Right forelimb (tissue), 1 donor: ENCODE measurements at places on chromosomes 12 and 14.

- peak; percentile 64 for DNase-seq
Measured at GRCh38 chr12:120249875-120250795, 15.4 kb downstream of the PXN start.

DNA sequence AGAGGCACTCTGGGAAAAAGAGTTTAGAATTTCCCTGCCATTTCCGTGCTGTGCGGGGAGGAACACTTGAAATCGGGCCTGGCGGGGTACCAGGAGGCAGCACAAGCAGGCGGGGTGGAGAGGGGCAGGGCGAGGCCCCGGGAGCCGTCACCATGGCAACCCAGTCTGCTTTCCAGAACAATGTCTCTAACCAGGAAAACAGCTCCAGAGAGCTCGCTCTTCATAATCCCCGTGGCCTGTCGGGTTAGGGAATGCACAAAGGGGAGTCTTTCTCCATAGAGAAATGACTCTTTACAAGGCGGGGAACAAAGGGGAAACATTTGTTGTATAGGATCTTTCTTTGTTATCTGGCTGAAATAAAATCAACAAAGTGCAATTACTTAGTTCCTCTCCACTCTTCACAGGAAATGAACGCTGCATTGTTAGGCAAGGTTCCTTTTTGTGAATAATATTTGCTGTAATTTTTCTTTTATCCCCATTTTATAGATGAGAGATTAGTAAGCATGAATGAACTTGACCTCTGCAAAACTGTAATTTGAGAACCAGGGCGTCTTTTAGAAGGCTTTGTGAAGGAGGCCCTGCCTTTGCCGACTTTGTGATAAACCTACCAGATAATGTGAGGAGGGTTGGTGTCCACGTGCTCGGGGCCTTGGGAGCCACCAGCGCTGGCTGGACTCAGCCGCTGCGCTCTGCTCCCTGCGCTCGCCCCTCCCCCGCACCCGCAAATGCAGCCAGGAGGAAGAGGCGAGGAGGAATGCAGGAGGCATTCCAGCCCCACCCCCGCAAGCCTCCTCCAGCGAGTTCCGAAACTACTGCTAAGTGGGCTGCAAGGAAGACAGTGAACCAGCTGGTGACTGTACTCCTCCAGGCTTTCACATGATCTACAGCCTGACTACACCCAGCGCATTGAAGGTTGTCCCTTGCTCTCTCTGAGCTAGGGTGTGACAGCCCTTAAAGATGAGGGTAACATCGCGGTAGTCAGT lies 105.2 kb upstream of the ATF7IP start:
- peak; percentile 88 for DNase-seq

- peak; percentile 64 for DNase-seq
Measured at GRCh38 chr12:103840462-103840875, 565 bp downstream of the NT5DC3 start.

GRCh38 chr14:97854918-97855317 lies 1057.7 kb downstream of the VRK1 start:
- DNase-seq = no peak

DNA sequence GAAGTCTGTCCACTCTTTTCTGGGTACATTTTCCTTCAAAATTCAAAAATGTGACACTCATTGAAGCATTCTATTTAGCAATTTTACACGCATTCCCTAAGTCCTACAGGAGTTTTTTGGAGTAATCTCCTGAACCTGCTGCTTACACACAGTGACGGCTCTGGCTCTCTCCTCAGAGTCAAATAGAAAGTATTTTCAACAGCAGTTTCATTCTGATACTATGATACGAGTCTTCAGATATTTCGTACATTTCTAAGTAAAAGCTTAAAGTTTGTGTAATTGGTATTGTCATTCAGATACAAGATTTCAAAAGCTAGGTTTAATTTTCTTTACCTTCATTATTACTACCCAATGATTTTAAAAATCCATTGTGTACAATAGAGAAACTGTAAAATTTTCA lies 36.4 kb downstream of the PIWIL1 start:
- no peak for DNase-seq

DNA sequence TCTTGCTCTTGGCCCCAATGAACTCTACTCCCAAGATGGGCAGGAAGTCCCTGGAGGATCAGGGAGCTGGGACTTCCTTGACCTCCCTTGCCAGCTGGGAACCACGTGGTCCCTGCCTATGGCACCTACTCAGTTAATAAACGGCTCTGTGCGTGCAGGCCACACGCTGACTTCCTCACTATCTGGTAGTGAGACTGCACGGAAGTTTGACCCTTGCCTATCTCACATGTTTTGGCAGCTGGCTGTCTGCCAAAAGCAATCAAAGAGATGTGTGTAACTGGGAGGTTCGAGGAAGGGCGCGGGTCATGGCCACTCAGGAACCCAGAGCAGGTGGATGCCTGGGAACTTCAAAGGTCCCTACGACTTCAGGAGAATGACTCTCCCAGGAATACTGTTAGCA lies 57.9 kb downstream of the RFLNA start:
- no peak for DNase-seq

- DNase-seq = no peak
Measured at GRCh38 chr14:44135972-44136371, 371.1 kb downstream of the FSCB start.

GRCh38 chr12:100656141-100656540 lies 82.7 kb downstream of the GAS2L3 start:
- no peak for DNase-seq

GRCh38 chr14:22465201-22465840 lies 123.7 kb downstream of the DAD1 start:
- DNase-seq = no peak
